ENCODE measurements at places on chromosomes 2 and 18.

DNA sequence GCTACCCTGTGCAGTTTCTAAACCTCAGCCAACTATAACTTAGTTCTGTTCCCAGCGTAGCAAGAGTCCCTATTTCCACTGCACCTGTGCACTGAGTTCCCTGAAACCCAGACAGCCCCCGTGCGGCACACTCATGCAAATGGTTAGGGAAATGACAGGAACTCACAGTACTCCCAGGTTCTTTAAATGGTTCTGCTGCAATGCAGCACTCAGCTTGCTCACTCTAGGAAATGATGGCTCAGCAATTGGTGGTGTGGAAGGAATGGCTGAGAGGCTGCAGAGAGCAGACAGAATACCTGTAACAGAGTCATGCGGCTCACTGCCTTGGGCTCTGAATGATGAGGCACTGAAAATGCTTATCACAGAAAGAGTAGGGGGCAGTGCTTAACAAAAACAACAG lies 143.0 kb downstream of the RAD51AP2 start:
- DNase-seq: no peak
- H3K4me1 ChIP-seq: no peaks in the 10 kb centered on the region
- no peak overlapping the region for H3K4me3 ChIP-seq
- no peaks in the 10 kb centered on the region for H3K36me3 ChIP-seq
- H3K27ac ChIP-seq: no peak overlapping the region

DNA sequence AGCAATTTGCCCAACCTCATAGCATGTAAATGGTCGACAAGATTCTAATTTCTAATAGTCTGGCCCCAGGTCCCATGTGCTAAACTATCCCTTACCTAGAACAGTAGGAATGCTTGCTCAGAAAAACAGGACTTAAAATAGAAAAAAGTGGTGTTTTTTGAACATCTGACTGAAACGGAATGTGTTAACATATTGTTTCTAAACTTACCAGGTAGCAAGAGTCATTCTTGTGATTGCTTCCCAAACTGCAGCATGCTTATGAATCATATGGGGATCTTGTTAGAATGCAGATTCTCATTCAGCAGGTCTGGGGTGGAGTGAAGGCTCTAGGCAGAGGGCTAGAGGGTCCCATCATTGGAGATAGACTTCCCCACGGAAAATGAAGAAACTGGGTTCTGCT lies 5.8 kb upstream of the SLC20A1 start:
- H3K4me3 ChIP-seq: no peak overlapping the region
- peaks cover 15% of the 10 kb centered on the region for H3K36me3 ChIP-seq
- H3K4me1 ChIP-seq: peaks cover 65% of the 10 kb centered on the region
- DNase-seq: no peak
- H3K27me3 ChIP-seq: no peaks in the 10 kb centered on the region

DNA sequence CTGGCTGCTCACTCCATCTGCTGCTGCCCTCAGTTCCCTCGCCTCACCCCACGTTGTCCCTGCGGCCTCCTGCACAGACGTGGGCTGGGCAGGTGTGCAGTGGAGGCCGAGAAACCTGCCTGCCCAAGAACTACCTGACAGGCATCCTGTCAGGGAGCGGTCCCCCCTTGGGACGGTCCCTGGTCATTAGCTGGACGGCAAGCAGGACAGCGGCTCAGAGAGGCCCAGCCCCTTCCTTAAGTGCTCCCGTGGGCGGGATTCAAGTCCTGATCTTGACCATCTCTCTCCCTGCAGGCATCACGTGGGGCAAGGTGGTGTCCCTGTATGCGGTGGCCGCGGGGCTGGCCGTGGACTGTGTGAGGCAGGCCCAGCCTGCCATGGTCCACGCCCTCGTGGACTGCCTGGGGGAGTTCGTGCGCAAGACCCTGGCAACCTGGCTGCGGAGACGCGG lies 11.3 kb downstream of the BOK start:
- no peak overlapping the region for H3K27ac ChIP-seq
- no peaks in the 10 kb centered on the region for H3K4me1 ChIP-seq
- DNase-seq: no peak
- no peaks in the 10 kb centered on the region for H3K36me3 ChIP-seq

DNA sequence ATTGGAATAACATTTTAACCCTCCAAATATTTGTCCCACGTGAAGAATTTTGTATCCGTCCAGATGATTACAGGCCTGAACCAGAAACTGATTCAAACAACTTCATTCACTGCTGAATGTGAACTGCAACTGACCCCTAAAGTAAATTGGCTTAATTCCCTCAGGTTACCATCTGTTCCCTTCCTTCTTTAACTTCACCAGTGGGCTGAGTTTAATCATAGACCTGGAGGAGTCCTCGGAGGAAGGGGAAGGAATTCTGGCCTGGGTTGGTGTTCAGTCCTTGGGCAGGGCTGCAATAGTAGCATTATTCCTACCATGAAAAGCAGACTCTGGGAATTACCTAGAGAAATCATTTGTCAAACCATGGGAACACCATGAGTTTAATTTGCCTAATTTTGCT lies 207.4 kb downstream of the TMEM247 start:
- H3K36me3 ChIP-seq: no peaks in the 10 kb centered on the region
- no peak overlapping the region for H3K4me3 ChIP-seq
- no peak overlapping the region for H3K27ac ChIP-seq

GRCh38 chr2:96175951-96176350 lies 30.7 kb upstream of the DUSP2 start:
- no peaks in the 10 kb centered on the region for H3K36me3 ChIP-seq
- no peak overlapping the region for H3K4me3 ChIP-seq
- H3K4me1 ChIP-seq: peaks cover 19% of the 10 kb centered on the region
- peaks cover 1% of the 10 kb centered on the region for H3K27me3 ChIP-seq

DNA sequence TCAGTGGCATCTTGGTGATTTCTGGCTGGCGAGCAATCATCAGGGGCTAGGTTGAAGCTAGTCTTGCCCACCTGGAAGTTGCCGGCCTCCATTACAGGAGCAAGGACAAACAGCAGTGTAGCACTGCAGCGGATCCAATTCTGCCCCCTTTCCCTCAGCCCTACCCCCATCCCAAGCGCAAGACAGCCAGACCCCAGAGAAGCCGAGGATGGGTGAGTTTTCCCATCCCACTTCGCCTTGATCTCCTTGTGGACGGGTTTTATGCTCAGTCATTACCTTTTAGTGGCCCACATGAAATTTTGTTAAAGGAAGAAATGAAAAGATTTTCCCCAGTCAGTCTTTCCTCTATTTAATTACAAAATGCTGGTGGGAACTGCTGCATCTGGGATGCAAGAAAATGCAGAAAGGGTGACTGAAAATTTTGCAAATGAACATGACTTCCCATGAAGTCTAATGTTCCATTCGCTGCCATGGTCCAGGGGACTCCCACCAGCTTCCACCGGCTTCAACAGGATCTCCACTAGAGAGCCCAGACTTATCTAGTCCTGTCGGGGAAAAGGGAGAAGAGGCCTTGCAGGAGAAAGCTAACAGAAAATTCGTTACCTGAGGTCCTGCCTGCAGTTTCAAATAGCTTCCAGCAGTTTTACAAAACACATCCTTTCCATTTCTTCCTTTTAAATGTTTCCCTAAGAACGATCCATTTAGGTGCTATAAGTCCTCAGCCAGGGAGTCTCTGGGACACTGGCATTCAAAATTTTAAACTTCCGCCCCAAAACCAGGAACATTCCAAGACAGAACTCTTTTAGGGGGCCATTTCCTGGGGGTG lies 1.9 kb upstream of the HOXD9 start:
- H3K27me3 ChIP-seq: peaks cover 76% of the 10 kb centered on the region
- peaks cover 4% of the 10 kb centered on the region for H3K4me1 ChIP-seq

DNA sequence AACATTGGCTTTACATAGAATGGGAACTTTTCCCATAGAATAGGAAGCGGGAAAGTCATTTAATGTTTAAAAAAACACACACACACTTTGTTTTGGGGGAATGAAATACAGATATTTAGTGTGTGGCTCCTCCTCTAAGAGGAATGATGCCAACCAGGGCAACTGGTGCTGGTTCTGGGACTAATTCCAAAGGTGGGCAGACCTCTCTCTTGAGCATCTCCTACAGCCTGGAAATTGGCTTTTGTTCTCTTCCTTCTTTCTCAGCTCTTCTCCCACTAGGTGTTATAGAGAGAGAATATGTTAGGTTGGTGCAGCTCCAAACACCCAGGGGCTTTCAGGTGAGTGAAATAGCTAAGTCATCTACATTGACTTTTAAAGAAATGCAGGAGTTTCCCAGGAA lies 190.1 kb downstream of the RAD51AP2 start:
- no peak for DNase-seq
- H3K27ac ChIP-seq: no peak overlapping the region
- no peak overlapping the region for H3K4me3 ChIP-seq
- H3K4me1 ChIP-seq: no peaks in the 10 kb centered on the region
- H3K27me3 ChIP-seq: no peaks in the 10 kb centered on the region

GRCh38 chr2:65383541-65384488 lies 48.6 kb downstream of the SPRED2 start:
- DNase-seq: no peak
- no peaks in the 10 kb centered on the region for H3K36me3 ChIP-seq
- no peak overlapping the region for H3K4me3 ChIP-seq
- H3K27me3 ChIP-seq: peaks cover 19% of the 10 kb centered on the region
- peak overlapping the region; percentile 4 for H3K27ac ChIP-seq

DNA sequence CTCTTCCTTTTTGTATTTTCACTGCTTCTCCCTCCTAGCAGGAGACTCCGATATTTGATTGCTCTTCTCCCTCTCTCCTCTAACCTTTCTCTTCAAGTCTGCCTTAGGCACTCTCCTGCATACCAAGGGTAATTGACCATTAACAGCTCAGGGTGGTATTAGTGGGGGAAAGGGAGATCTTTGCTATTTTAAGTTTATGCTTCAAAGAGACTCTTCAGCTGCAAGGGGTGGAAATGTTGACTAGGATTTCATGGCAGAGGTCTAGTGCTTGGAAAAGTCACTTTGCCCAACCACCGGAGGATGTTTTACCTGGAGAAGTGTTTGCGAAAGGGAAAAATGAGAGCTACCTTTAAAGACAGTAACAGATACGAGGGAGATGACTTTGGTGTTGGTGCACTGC lies 453.7 kb downstream of the SLC4A3 start:
- no peak overlapping the region for H3K4me3 ChIP-seq
- no peaks in the 10 kb centered on the region for H3K27me3 ChIP-seq
- H3K4me1 ChIP-seq: no peaks in the 10 kb centered on the region
- H3K27ac ChIP-seq: no peak overlapping the region
- H3K36me3 ChIP-seq: no peaks in the 10 kb centered on the region

DNA sequence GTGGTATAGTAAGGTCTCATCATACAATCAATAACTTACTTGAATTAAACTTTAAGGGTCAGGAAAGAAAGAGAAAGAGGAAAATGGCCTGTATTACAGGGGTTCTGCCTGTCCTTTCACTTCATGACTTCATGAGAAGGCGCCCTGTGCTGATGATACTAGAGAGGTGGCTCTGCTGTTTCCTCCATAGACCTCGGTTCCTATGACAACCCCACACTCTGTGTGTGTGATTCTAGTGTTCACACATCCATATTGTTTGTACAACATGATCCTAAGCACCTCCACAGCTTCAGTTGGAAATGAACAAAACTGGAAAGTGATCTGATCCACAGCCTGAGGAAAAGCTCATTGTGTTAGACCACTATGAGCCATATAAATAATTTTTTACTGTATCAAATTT lies 7.0 kb upstream of the REEP1 start:
- peaks cover 5% of the 10 kb centered on the region for H3K36me3 ChIP-seq
- DNase-seq: no peak
- no peak overlapping the region for H3K4me3 ChIP-seq
- H3K27ac ChIP-seq: no peak overlapping the region

- no peak overlapping the region for H3K27ac ChIP-seq
- no peak overlapping the region for H3K4me3 ChIP-seq
- no peaks in the 10 kb centered on the region for H3K27me3 ChIP-seq
- DNase-seq: no peak
- H3K36me3 ChIP-seq: no peaks in the 10 kb centered on the region
Observed at GRCh38 chr18:5391409-5391808, 95.9 kb upstream of the ZBTB14 start.

GRCh38 chr2:231058761-231059550 lies 2.3 kb downstream of the PSMD1 start:
- peaks cover 50% of the 10 kb centered on the region for H3K4me1 ChIP-seq
- peak overlapping the region; percentile 97 for H3K4me3 ChIP-seq
- no peaks in the 10 kb centered on the region for H3K27me3 ChIP-seq
- DNase-seq: no peak
- H3K27ac ChIP-seq: peak overlapping the region; percentile 40
- H3K36me3 ChIP-seq: peaks cover 40% of the 10 kb centered on the region

DNA sequence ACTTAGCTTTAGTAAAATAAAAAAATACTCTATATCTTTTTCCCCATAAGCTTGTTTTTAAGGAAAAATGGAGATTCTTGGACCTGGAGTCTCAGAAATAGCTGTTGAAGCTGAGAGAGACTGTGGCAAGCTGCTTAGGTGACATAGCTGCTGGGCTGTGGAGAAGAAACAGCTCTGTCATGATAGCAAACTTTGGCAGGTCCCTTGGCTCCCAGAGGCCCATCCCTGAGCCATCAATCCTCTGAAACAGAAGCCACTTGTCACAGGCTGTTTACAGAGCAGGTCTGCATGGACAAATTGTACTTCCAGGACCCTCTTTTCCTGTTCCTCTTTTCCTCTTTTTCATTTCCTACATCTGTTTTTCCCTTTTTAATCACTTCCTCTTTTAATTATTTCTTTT lies 1370.1 kb upstream of the CRIM1 start:
- H3K27ac ChIP-seq: no peak overlapping the region
- no peaks in the 10 kb centered on the region for H3K36me3 ChIP-seq
- no peak for DNase-seq
- no peaks in the 10 kb centered on the region for H3K27me3 ChIP-seq

GRCh38 chr2:138867341-138867740 lies 87.2 kb upstream of the NXPH2 start:
- no peak for DNase-seq
- H3K4me3 ChIP-seq: no peak overlapping the region
- H3K36me3 ChIP-seq: no peaks in the 10 kb centered on the region
- no peaks in the 10 kb centered on the region for H3K4me1 ChIP-seq
- H3K27me3 ChIP-seq: no peaks in the 10 kb centered on the region
- H3K27ac ChIP-seq: no peak overlapping the region

GRCh38 chr2:220891405-220891804 lies 680.7 kb downstream of the EPHA4 start:
- DNase-seq: no peak
- no peaks in the 10 kb centered on the region for H3K27me3 ChIP-seq
- no peaks in the 10 kb centered on the region for H3K36me3 ChIP-seq

- no peak overlapping the region for H3K4me3 ChIP-seq
- no peak for DNase-seq
- H3K36me3 ChIP-seq: no peaks in the 10 kb centered on the region
Observed at GRCh38 chr2:152189622-152190495, 14.3 kb upstream of the STAM2 start.

- peaks cover 42% of the 10 kb centered on the region for H3K4me1 ChIP-seq
- no peak overlapping the region for H3K4me3 ChIP-seq
- no peak for DNase-seq
- no peak overlapping the region for H3K27ac ChIP-seq
- peaks cover 53% of the 10 kb centered on the region for H3K36me3 ChIP-seq
Observed at GRCh38 chr2:224910574-224910925, 131.7 kb downstream of the DOCK10 start.

GRCh38 chr2:112048887-112049286 lies 6.2 kb upstream of the TMEM87B start:
- no peak for DNase-seq
- H3K27ac ChIP-seq: no peak overlapping the region
- H3K36me3 ChIP-seq: no peaks in the 10 kb centered on the region
- H3K4me1 ChIP-seq: peaks cover 12% of the 10 kb centered on the region
- peaks cover 19% of the 10 kb centered on the region for H3K27me3 ChIP-seq
- H3K4me3 ChIP-seq: no peak overlapping the region

- no peak overlapping the region for H3K27ac ChIP-seq
- H3K36me3 ChIP-seq: no peaks in the 10 kb centered on the region
- H3K4me3 ChIP-seq: no peak overlapping the region
Observed at GRCh38 chr2:234330902-234331301, 166.0 kb downstream of the ARL4C start.

Data from activated T-helper 2 cell treated with anti-CD3 and anti-CD28 coated beads, Interferon-gamma antibody, Interleukin-2, Interleukin-4, amounts not matched to agents 10 μg/mL and 5 μg/mL and 100 μg/mL, durations not matched to agents 14 hours and 24 hours and 36 hours (primary cell).